ENCODE measurements at places on chromosomes 1 and 21.

GRCh38 chr1:118250232-118250631 is 65.2 kb upstream of the SPAG17 start:
- no peak for DNase-seq

DNA sequence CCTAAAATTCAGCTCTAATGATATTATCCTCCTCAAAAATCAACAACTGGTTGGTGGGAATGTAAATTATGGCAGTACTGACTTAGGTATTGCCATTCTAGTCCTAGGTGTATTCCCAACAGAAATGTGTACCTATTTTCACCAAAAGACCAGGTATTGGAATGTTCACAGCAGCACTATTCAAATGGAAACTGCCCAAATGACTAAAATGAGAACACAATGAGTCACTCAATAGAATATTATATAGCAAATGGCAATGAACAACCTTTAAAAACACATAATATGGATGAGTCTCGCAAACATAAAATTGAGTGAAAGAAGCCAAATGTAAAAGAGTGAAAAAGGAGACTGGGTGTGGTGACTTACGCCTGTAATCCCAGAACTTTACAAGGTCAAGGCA is 44.9 kb downstream of the GADD45A start:
- DNase-seq = no peak

- DNase-seq = no peak
Measured at GRCh38 chr1:16065269-16065576, 8.2 kb downstream of the FAM131C start.

DNA sequence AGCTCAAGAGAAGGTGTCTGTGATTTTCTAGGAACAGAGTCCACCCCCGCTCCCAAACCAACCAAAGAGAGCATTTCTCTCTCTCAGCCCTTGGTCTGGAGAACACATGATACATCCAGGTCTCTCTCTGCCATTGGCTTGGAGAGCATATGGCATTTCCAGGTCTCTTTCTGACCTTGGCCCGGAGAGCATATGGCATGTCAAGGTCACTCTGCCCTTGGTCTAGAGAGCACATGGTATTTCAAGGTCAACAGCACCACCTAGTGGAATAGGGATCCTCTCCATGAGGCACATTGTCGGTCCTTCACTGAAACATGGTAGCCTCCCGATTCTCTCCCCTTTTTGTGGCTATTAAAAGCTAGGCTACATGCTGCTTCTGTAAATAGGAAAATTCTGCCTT is 437.7 kb upstream of the OLFM3 start:
- no peak for DNase-seq

DNA sequence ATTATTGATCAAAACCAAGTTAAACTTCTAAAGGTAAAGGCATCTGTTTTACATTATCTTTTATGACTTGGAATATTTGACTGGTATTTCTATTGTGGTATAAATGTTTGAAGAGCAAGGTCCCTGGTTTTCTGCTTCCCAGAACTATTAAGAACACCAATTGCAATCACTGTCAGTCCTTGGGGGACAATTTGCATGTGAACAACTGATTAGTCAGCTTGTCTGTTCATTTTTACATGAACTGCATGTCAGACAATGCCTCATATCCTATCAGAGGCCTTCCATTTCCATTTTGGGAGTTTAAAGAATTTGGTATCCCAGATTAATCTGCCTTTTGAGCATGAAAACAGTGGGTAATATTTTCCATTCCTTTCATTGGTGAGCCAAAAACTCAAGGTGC is 654.9 kb upstream of the USP24 start:
- no peak for DNase-seq

DNA sequence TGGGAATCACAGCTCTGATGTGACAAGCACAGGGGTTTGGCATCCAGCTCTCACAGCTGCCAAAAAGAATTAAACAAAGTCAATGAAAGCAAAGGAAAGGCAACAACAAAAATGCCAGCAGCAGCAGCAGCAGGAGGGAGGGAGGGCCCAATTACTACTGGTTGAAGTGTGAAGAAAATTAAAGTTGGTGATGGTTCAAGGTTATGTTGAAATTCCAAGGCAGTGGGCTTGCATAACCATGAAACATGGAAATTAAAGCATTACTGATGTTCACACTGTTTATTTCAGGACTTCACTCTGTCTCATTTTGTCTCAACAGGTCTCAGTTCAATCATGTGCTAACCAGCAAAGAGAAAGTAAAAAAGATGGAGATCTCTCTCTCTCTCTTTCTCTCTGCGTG is 220.3 kb upstream of the LYPLAL1 start:
- no peak for DNase-seq

DNA sequence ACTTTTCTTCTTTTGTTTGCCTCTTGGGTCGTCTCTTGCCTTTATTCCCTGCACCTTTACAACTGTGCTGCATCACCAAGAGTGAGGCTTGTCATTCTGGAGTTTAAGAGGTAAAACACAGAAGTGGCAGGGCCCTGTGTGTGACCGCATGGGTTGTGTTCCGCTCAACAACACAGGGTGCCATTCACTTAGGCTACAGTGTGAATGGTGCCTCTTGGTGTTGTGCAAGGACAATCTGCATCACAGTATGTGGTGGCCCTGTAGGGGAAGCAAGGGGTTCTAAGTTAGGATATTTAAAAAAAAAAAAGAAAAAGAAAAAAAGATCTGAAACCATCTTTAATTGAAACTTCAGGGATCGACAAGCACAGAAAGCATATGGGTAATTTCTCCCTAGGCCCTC is 38.2 kb downstream of the BRINP2 start:
- no peak for DNase-seq

GRCh38 chr1:151574575-151575529 is 34.7 kb downstream of the TUFT1 start:
- no peak for DNase-seq

GRCh38 chr1:178142806-178143205 is 48.9 kb downstream of the RASAL2 start:
- no peak for DNase-seq

DNA sequence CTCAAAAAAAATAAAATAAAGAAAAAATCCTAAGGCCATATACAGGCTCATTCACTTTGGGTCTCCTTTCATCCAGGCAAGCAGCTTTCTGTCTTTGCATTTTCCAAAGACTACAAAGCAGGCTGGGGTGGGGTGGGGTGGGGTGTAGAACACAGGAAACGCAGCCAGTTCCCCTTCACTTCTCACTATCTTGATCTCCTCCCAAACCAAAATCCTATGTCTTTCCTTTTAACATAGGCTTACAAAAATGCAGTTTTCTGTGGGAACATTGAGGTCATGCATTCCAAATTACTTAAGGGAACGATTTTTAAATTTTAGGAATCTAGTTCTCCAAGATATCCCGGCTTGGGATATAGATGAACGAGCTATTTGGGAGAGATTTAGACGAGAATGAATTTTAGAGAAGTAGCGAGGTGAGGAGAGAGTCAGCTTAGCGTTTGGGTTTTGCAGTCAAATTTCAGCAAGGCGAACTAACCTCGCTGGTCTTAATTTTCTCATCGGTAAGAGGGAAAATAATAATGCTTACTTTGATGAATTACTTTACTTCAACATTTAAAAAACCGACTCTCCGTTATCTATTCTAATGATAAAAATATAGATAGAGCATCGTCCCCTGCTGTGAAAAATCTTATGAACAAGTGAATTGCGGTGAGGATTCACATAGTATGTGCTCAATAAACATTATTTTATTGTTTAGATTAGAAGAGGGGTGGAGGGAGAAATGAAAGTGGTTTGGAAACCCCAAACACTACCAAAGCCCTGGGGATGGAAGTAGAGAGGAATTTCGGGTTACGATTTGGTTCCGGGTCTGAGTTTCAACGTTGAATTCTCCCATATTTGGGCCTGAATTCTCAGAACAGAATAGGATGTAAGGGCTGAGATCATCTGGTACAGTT is 735 bp upstream of the STX12 start:
- no peak for DNase-seq

- no peak for DNase-seq
Measured at GRCh38 chr21:45209685-45210284, 77.9 kb downstream of the POFUT2 start.

GRCh38 chr1:219304227-219305226 is 130.8 kb downstream of the LYPLAL1 start:
- no peak for DNase-seq

GRCh38 chr1:83715550-83715949 is 283.4 kb downstream of the TTLL7 start:
- no peak for DNase-seq

GRCh38 chr1:27752360-27752759 is 20.7 kb upstream of the STX12 start:
- DNase-seq = no peak

GRCh38 chr1:56506951-56507491 is 72.3 kb downstream of the PLPP3 start:
- no peak for DNase-seq

GRCh38 chr1:52358851-52359497 is 7.0 kb downstream of the CC2D1B start:
- no peak for DNase-seq
